Activated naive CD4-positive, alpha-beta T cell treated with Interleukin-2 at 50 U/mL for 16 hours (primary cell): ENCODE measurements at places on chromosomes 6 and 20.

GRCh38 chr20:51347831-51348230, 194.7 kb downstream of the NFATC2 start:
- DNase-seq, result no peak

DNA sequence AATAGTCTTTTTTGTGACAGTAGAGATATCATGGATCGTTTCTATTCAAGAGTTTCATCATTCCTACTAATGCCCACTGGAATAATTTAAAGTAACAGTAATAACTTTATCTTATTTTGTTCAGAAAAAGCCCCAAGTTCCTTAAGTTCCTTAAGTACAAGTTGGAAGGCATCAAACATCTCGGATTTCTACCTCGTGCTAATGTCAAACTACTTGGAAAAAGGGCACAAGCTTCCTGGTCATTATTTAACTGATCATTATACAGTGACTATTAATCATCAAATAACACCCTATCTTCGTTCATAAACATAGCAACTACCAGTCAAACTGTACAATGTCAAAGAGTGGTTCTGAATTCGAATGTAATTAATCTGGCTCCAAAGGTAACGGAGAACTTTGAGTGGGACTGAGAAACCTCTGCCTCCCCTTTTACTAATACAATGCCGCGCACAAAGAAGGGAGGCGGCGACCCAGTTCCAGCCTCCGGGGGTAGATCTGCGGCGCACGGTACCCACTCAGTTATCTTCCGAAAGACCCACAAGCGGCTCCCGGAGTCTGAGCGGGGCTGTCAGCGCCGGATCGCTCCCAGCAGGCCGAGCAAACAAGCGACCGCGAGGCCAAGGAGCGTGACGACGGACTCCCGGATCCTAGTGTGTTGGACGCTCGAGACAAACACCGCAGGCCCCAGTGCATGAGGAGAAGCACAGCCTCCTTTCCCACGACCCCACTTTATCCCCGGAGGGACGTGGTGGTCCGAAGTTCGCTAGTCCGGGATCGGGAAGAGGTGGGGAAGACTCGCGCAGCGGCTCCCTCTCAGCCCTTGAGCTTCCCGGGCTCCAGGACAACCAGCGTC, 716 bp downstream of the SHPRH start:
- peak; percentile 48 for DNase-seq

GRCh38 chr6:148538261-148539190, 195.9 kb downstream of the SASH1 start:
- no peak for DNase-seq

DNA sequence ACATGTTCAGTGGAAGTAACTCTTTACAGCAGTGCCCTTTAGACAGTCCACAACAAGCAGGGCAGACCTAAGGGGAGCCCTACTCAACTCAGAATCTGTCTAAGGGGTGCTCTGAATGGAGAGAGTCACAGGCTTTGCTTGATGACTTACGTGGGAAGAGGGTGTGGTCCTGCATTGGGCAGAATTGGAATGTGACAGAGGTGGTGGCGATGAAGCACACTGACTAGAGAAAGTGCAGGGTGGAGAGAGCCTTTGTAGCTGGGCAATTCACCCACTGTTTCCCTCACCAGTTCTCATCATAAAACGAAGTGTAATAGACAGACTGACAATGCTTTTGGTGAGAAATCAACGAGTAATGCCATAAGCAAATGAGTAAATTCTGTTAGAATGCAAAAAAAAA, 11.2 kb downstream of the TP53INP2 start:
- no peak for DNase-seq

GRCh38 chr6:5624256-5624655, 362.9 kb downstream of the FARS2 start:
- no peak for DNase-seq

DNA sequence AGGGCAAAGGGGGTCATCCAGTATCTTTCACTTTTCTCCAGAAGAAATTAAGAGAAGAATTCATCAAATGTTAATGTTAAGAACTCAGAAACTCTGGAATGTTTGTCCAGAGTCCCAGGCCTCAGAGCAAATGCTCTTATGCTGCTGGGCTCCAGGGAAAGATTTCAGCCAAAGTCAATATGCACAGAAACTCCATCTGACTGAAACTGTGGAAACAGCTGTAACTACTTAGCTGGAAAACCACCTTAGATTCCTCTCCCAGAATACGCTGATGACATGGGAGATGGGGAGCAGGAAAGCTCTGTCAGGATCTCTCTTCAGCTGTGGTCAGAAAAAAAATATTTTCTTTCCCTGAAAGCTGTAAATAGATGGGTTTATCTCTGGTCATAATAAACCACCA, 559.6 kb downstream of the RFPL4B start:
- no peak for DNase-seq

GRCh38 chr20:2460752-2461424, 9.7 kb downstream of the SNRPB start:
- no peak for DNase-seq

- no peak for DNase-seq
Observed at GRCh38 chr20:14307956-14308355, 29.5 kb downstream of the FLRT3 start.

DNA sequence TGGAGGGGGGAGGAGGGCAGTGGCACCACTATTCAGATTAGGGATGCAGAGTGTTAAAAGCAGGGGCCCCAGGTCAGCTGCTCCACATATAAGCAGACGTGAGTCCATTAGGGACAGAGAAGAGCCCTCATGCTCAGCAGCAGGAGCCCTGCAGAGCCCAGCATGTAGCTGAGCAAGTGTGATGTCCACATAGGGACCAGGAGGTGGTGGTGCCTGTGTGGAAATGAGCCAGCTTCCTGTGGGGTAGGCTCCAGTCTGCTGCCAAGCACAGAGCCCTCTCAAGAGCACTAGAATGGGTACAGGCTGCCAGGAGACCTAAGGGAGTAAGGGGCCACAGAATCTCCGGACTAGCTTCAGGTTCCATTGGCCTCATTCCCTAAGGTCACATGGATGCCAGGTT, 57.9 kb upstream of the MLN start:
- no peak for DNase-seq

DNA sequence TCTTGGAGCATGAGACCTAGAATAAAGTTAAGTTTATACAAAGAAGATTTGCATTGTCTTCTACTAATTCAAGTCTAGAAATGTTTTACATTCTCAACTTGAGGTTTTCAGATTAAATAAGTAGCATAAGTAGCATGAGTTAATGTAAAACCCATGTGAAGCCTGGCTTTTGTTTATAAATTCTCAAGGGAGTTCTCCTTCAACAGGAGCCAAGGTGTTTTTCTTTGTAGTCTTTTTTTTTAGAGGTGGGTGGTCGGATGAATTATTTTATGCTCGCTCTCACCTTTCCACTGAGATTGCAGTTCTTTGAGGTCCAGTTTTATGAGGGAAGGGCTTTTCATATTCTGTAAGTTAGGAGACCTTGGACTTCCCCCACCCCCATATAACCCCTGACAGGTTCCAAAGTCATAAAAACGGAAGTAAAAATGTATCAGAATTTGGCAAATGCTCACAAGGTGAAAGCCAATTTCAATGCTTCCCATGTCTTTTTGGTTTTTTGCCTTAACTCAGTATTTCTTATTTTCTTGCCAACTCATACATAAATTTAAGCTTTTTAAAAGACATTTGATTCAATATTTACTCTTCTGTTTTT, 244.3 kb upstream of the ASCC3 start:
- no peak for DNase-seq

DNA sequence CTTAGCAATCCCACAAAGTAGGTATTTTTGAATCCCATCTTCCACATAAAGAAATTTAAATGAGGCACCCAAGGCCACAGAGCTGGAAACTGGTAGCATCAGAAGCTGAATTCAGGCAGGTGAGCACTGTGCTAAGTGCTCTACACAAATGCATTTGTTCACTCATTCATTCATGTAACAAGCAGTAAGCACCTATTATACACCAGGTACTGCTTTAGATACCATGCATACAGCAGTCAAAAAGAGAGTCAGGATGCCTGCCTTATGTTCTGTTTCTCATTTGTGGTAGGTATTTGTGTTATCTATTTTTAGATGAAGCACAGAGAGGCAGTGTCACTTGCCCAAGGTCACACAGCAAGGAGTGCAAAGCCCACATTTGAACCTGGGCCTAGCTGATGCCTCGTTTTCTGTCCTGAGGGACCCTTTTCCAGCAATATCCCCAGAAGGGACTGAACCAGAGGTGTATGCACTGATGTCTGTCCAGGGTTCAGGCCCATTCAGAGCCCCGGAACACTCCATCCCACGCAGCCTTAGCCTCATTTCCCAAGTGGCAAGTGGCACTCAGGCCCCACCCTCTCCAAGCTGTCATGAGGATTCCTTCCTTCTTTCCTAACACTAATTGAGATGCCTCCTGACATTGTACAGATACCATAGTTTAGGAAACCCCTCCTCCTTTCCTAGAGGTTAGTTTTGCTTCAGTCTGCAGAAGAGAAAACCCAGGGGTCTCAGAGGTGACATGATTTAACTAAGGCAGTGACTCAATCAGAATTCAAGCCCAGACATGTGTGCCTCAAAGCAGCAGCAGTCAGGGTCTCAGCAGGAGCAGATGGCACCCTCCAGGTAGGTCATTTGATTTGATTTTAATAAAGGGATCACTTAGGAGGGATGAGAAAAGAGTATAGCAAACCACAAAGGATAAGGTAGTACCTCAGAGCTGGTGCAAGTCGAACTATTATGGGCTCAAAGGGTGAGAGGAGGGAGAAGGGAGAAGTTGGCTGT, 61.2 kb upstream of the SIRPA start:
- no peak for DNase-seq

- no peak for DNase-seq
Observed at GRCh38 chr20:19880256-19881079, 122.4 kb downstream of the RIN2 start.

GRCh38 chr6:164827537-164827936, 481.9 kb downstream of the C6orf118 start:
- DNase-seq, result no peak

GRCh38 chr6:134457941-134458340, 140.0 kb upstream of the SGK1 start:
- no peak for DNase-seq

- DNase-seq, result no peak
Observed at GRCh38 chr20:32606790-32607189, 21.7 kb upstream of the NOL4L start.

- DNase-seq, result peak; percentile 61
Observed at GRCh38 chr6:154154389-154154967, 115.4 kb downstream of the OPRM1 start.

GRCh38 chr6:162736961-162737360, 9.2 kb downstream of the PACRG start:
- DNase-seq, result no peak

DNA sequence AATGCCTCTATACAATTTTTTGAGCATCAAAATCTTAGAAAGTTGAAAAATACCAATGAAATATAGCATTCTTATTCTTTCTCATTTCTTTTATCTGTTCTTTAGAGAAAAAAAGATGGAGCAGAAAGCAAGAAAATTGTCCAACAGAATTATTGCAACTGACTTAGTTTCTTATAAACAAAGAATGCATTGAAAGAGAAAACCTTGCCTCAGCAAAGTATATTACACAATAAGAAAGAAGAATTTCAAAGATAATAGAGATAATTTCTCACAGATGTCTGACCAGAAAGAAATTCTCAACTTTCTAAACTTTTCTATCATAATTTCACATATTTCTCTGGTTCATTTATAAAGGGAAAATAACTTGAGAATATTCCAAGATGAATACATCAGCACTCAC, 47.0 kb upstream of the PRND start:
- DNase-seq, result no peak

DNA sequence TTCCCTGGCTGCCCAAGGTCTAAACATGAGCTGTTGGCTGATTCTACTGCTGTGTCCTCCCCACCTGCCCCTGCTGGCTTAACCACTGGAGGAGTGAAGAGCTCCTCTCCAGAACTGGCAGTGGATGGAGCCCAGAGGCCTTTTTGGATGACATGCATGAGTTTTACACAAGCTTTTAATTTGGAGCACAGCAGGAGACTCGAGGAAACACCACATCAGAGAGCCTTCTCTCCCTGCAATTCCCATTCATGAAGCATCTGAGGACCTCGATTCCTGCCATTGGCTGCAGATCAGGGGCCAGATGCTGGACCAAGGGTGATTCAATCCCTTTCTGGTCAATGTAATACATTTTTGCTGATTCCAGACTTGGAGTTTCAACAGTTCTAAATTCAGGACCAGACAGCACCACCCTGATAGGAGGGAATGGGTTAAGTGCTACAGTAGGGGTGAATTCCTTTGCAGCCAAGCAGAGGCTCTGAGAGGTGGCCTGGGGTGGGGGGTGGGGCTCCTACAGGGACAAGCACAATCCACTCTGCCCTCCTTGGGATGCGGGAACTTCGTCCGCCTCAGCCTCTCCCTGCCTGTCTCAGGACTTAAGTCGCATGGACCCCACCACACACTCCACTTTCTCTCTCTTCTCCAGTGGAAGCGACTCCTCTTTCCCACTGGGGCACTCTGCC, 599 bp upstream of the PSORS1C1 start:
- DNase-seq, result no peak

DNA sequence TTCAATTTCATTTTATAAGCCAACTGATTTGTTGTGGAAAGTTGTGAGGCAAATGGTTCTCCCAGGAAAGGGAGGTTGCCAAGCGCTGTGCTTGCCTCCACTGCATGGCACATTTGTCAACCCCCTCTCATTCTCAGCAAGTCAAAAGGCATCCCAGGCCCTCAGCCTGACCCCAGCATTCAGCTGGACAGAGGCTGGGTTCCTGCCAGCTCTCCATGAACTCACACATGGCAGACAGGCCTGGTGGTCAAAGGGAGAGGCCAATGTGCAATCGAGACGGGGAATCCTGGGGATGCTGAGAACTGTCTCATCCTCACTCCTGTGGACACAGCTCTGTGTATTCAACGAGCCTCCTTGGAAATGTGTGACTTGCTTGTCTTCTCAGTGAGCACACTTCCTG, 106.0 kb upstream of the CDH4 start:
- no peak for DNase-seq

- DNase-seq, result no peak
Observed at GRCh38 chr6:164150232-164150631, 735.7 kb downstream of the QKI start.

DNA sequence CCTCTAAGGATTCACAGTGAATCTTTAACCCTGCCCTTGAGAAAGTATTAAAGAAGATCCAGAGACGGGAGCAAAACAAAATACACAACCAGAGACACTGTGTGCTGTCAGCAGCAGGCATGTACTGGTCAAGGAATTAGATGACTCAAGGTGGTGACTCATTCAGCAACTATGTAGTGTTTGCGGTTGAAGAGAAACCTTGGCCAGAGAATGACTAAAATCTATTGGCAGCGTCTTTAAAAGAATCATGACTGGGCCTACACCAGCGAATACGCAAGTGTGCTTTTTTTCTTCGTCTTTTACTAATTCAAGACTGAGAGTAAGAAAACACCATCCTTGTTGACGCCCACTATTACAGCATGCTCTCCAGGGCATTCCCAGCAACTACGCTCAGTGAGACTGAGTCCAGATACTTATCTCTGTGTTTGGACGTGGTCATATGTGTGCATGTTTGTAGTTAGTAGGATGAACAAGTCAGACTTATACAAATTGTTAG, 72.4 kb upstream of the BACH2 start:
- peak; percentile 21 for DNase-seq

DNA sequence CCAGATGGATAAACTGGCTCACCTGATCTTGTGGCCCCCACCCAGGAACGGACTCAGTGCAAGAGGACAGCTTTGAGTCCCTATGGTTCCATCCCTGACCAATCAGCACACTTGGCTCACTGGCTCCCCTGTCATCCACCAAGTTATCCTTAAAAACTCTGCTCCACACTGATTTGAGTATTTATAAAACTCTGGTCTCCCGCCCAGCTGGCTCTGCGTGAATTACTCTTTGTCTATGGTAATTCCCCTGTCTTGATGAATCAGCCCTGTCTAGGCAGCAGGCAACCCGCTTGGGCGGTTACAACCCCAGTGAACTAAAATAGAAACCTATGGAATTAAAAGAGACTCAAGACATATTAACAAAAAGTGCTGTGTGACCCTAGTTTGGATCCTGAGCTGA, 38.1 kb upstream of the CD83 start:
- peak; percentile 32 for DNase-seq
